ENCODE measurements at places on chromosomes 2 and 18. TPM values are rescaled to one million over a fixed set of nuclear protein-coding genes. Genes with fewer than 3 reads are reported as not detected.
A peak's percentile ranks its signal among the peaks of the same experiment; 100 is the strongest.

Gene ST6GAL2
- total RNA-seq: not detected

Gene HOXD1
- not detected for total RNA-seq

DNA sequence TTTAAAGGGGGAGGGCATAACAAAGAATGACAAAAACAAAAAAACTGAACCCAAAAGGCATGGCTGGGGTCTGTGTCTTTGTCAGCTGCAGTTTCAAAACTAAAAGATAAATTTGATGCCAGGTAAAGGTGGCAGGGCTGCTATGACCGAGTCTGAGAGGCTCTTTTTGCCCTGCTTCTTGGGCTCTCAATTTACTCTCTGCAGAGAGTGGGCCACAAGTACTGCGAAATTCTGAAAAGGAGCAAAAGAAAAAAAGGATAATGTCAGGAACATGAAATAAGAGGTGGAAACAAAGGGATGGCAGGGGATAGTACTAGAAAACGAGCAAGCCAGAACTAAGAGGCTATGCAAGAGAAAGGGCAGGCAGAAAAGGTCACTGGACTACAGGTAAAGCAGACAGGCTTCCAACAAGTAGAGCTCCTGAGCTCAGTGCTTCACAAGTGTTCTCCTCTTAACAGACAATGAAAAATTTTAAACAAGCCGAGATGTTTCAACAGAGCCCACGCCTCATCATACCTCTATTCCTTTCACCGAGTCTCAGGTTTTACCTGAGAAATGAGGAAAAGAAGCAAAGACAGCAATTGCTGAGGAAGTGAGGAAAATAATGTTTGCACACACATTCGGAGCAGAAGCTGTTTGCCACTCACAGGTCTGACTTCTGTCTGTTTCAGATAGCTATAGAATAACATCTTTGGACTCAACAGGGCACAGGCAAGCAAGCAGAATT lies 7.3 kb downstream of the IRS1 start:
- peak overlapping the region; percentile 58 for H3K4me3 ChIP-seq
- no peaks in the 10 kb centered on the region for H3K27me3 ChIP-seq
- H3K27ac ChIP-seq: peak overlapping the region; percentile 76
- H3K4me1 ChIP-seq: peaks cover 19% of the 10 kb centered on the region

DNA sequence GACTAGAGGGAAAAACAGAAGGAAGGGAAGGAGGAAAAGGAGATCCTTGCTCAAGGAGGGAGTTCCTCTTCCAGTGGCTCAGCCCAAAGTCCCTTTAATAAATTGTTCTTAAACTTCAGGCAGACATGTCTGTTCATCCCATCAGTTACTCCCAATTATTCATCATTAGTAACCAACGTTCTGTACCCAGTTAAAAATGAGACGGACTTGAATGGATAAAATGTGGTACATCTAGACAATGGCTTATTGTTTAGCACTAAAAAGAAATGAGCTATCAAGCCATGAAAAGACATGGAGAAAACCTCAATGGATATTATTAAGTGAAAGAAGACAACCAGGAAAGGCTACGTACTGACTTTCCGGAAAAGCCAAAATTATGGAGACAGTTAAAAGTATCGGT lies 50.8 kb upstream of the ACSL3 start:
- H3K4me3 ChIP-seq: no peak overlapping the region
- H3K36me3 ChIP-seq: no peaks in the 10 kb centered on the region
- no peaks in the 10 kb centered on the region for H3K27me3 ChIP-seq
